ENCODE measurements at places on chromosomes 12 and 14.

GRCh38 chr14:76902591-76902990 is 76.4 kb downstream of the LRRC74A start:
- DNase-seq, result no peak

- no peak for DNase-seq
Observed at GRCh38 chr14:89196545-89196944, 220.5 kb downstream of the FOXN3 start.

DNA sequence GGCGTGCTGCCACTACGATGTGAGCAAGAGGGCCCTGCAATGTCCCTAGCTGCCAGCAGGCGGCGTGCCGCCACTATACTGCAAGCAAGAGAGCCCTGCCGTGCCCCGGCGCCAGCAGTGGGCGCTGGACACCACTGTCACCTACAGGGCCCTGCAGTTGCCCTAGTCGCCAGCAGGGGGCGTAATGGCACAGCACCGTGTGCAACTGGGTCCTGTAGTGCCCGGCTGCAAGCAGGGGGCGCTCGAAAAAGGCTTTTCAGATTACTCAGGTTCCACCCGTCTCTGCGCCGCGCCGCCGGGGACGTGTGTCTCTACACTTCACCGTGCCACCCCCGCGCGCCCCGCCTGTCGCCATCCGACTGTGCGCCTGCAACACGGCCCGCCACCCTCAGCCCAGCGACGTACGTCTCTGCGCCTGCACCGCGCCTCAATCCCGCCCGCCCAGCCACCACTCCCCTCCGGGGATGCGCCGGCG is 1356.9 kb downstream of the TMEM121 start:
- no peak for DNase-seq

DNA sequence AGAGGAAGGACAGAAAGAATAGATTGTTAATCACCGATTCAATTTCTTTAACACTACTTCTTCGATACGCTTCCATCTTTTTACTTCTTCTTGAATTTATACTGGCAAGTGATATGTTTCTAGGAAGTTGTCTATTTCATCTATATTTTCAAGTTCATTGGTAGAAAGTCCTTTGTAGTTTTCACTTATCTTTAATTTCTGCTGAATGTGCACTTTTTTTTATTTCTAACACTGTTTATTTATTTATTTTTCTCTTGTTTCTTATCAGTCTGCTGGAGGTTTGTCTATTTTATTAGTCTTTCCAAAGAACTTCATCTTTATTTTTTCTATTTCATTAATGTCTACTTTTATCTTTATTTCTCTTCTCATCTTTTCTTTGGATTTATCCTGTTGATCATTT is 63.6 kb downstream of the SIX1 start:
- no peak for DNase-seq

- DNase-seq, result no peak
Observed at GRCh38 chr14:93375673-93376156, 28.7 kb downstream of the COX8C start.

Measured in NCI-H1417 treated with DMSO at 0.1 percent for 48 hours (cell line).